ENCODE measurements at places on chromosomes 2 and 18.

GRCh38 chr2:105339414-105339813, 2.1 kb downstream of the C2orf49 start:
- peaks cover 22% of the 10 kb centered on the region for H3K36me3 ChIP-seq
- H3K27ac ChIP-seq: no peak overlapping the region
- H3K4me3 ChIP-seq: peak overlapping the region; percentile 96

GRCh38 chr18:50973367-50974126, 5.7 kb downstream of the ELAC1 start:
- peaks cover 16% of the 10 kb centered on the region for H3K4me1 ChIP-seq
- H3K27me3 ChIP-seq: no peaks in the 10 kb centered on the region
- peaks cover 45% of the 10 kb centered on the region for H3K36me3 ChIP-seq
- DNase-seq: no peak

GRCh38 chr18:44594799-44595467, 85.8 kb upstream of the SETBP1 start:
- no peak for DNase-seq
- H3K36me3 ChIP-seq: no peaks in the 10 kb centered on the region
- H3K4me1 ChIP-seq: peaks cover 6% of the 10 kb centered on the region
- no peaks in the 10 kb centered on the region for H3K27me3 ChIP-seq

DNA sequence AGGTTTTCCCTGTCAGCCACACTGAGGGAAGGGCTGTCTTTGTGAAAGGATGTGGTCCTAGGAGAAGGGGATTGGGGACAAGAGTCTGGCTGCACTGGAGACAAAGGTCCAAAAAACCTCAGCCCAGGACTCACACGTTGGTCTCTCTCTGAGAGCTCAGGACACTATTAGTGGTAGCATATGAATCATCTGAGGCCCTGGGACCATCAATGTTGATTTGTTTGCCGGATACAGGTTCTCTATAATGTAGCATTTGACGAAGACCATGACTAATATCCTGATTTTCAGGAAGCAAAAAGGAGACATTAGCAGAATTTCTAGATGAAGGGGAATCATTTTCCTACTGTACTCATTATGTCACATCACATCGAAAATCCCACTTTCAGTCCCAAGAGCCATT, 22.2 kb upstream of the DNAH6 start:
- H3K36me3 ChIP-seq: no peaks in the 10 kb centered on the region
- peaks cover 5% of the 10 kb centered on the region for H3K27me3 ChIP-seq
- no peak overlapping the region for H3K4me3 ChIP-seq
- H3K4me1 ChIP-seq: peaks cover 6% of the 10 kb centered on the region

GRCh38 chr2:126515471-126515870, 140.5 kb upstream of the GYPC start:
- peaks cover 10% of the 10 kb centered on the region for H3K4me1 ChIP-seq
- no peak overlapping the region for H3K4me3 ChIP-seq
- H3K27me3 ChIP-seq: peaks cover 8% of the 10 kb centered on the region
- no peak for DNase-seq
- H3K36me3 ChIP-seq: no peaks in the 10 kb centered on the region

DNA sequence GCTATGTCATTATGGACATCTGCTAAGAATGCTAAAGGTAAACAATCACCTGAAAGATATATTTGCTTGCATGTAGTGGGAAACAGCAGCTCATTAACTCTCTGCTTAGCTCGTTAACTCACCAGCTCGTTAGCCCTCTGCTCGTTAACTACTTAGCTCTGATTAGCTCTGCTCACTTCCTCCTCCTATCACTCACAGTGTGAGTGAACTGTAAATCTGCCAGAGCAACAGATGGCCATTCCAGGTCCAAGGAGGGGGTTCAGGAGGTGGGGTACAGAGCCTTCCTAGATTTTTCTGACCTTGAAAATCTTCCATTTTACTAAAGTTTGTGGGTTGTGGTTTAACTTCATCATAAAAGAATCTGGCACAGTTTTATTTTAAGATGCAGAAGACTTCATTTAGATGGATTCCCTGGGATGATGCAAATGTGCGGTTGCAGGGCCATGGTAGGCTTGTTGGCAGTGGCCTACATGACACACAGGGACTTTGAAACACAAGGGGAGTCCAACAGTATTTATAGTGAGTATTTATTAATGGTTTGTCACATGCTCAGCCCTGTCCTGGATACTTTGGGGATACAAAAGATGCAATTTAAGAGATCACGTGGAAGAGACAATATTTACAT, 1633.7 kb upstream of the CELF4 start:
- peaks cover 3% of the 10 kb centered on the region for H3K27me3 ChIP-seq
- no peak for DNase-seq
- H3K4me1 ChIP-seq: no peaks in the 10 kb centered on the region
- peaks cover 9% of the 10 kb centered on the region for H3K36me3 ChIP-seq
- H3K27ac ChIP-seq: no peak overlapping the region
- H3K4me3 ChIP-seq: no peak overlapping the region

Measured in nephron progenitor cell (in vitro differentiated cells).